ENCODE measurements at places on chromosomes 7 and 10. TPM values are rescaled to one million over a fixed set of nuclear protein-coding genes. Genes with fewer than 3 reads are reported as not detected.

LRRN3 gene
- 0.47 TPM for total RNA-seq

PTPN20 gene
- 0.47 TPM for total RNA-seq

PROSER2 gene
- 2.3 TPM for total RNA-seq

MKI67 gene
- total RNA-seq = 1.6 TPM

CYP26C1 gene
- total RNA-seq = 0.23 TPM

TMEM130 gene
- 0.12 TPM for total RNA-seq

PRSS37 gene
- total RNA-seq = not detected

CYREN gene
- total RNA-seq = 19.9 TPM

KCNIP2 gene
- total RNA-seq = 1.1 TPM

CALHM3 gene
- total RNA-seq = not detected

ATP6V0A4 gene
- 0.08 TPM for total RNA-seq

MAT1A gene
- not detected for total RNA-seq

GSAP gene
- 1.4 TPM for total RNA-seq

ADAP1 gene
- total RNA-seq = 2.3 TPM

KLF14 gene
- total RNA-seq = not detected

KDM7A gene
- 3.1 TPM for total RNA-seq

FAM237B gene
- not detected for total RNA-seq

CAMK2B gene
- 0.59 TPM for total RNA-seq

Data from smooth muscle cell of the coronary artery (primary cell).